Tibial nerve (tissue), 4 donors: ENCODE measurements at places on chromosomes 3 and 15.

GRCh38 chr15:101362986-101363566 is 68.0 kb upstream of the SNRPA1 start:
- DNase-seq, result no peak

DNA sequence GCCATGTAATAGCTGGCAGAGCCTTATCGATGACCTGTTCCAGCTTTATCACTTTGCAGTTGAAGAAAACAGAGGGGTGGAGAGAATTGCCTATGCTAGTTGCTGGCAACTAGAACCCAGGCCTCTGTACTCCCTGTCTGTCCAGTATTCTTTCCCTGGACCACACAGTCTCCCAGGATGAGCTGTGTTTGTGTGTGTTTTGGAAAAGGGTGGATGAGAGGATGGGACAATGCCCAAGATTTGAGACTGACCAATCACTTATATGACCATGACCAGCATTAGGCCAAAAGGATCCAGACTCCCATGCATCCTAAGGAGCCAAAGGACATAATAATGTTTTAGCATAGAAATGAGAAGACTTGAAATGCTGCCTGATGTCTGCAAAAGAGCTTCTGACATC is 102.6 kb downstream of the CD200R1L start:
- no peak for DNase-seq

- no peak for DNase-seq
Observed at GRCh38 chr3:4897765-4898453, 81.3 kb upstream of the BHLHE40 start.

GRCh38 chr3:72816862-72817355 is 31.3 kb downstream of the SHQ1 start:
- no peak for DNase-seq

DNA sequence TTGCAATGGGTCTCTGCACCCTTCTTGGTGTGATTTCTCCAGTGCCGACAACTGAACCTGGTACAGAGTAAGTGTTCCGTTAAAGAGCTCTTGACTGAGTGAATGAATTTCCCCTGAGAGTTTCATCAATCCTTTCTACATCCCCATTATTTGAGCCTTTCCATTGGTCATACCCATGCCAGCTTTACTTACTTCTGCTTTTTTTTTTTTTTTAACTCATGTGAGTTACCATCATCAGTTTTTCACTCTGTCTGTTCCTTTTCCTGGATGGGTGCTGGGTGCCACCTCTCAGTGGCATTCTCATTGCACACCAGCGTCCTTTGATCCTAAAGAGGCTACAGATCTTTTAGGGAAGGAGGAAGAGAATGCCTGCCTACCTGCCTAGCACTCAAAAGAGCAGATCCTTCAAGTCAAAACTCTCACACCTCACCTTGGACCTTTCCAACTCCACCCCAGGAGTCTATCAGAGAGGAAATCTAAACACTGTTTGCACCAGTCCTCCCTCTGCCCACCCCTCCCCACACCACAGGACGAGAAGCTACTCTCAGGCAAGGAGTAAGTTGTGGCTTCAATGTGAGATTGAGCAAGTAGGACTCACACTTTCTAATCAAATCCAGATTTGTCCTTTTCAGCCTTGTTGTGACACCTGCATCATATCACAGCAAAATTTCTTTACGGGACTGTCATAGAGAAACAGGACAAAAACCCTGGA is 13.1 kb upstream of the USP3 start:
- no peak for DNase-seq

DNA sequence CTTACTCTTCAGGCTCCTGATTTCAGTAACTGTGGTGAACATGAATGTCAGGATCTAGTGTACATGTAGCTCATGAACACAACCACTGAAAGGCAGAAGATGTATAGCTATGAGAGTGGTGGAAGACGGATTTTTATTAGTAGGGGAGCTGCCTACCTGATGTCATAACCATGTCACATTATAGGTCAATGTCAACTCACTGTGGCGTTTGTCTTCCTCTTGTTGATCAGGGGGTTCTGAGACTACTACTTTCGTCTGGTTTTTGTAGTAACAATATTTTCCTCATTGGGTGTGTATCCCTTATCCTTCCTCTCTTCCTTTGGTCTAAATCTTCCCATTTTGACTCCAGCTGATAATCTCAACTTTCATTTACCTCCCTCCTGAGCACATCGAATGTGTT is 7.3 kb downstream of the UNC13C start:
- no peak for DNase-seq

DNA sequence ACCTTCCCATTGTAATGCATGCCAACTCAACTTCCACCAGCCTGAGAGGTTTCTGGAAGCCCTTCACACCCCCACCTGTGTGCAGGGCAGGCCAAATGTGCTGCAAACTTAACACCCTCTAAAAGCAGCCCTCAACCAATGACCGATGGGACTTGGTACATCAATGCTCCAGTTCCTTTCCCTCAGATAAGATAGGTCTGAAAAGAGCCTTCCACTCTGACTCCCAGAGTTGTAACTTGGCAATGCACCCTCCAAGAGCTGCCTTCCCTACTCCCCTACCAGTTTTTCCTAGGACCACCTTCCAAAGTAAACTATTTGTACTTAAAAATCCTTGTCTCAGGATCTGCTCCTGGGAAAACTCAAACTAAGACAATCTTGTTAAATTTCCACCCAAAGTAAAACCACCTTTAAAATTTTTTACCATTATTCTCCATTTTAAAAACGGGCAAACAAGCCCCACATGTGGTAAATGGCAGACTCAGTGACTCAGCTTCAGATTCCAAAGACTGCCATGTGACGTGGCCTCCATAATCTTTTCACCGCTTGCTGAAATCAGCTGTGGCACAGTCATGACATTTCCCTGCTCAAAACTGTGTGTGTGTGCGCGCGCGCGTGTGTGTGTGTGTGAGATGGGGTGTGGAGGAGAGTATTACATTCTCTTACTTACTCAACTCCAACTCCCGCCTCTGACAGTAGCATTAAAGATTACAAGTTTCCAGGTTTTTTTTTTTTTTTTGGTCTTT is 17.2 kb downstream of the RASGRP1 start:
- no peak for DNase-seq

DNA sequence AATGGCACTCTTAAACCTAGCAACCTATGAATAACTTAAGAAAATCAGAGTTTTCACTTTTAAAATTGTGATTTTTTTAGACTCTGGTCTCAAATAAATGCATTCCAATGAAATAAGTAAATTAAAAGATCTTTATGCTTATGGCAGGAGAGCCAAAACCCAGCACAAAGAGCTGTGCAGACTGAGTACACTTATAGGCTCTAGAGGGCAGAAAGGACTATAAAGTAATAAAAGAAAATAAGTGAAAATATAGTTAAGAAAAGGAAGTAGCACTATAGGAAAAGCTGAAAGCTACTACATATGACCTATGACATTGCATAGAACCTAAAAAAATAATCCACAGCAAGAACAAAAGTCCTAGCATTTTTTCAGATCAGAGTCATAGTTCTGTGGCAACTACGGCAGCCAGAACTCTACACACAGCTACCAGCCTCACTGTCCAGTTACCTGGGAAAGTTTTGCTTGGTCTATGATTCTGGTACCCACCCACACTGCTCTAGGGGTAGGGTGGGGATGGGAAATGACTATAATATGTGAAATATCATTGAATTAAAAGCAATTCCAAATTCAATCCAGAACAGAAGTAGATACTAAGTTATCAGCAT is 30.5 kb downstream of the CLASP2 start:
- DNase-seq, result no peak

DNA sequence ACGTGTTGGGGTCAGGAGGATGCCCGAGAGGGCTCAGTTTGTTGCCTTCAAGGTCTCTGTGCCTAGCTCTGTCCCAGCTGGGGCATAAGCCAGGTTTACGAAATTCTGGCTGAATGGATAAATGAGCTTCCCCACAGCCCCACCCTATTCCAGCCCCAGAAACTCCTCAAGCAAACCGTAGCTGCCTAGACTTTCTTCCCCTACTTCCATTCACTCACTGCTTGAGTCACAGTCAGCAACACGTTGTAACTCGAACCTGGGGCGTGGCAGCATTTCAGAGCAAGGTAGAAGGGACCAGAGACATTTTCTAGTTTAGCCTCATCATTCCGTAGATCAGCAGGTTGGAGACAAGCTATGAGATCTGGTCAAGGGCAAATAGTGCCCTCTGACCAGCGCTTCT is 24.2 kb downstream of the NMNAT3 start:
- peak; percentile 32 for DNase-seq

GRCh38 chr15:53974813-53975212 is 3.4 kb upstream of the UNC13C start:
- no peak for DNase-seq

DNA sequence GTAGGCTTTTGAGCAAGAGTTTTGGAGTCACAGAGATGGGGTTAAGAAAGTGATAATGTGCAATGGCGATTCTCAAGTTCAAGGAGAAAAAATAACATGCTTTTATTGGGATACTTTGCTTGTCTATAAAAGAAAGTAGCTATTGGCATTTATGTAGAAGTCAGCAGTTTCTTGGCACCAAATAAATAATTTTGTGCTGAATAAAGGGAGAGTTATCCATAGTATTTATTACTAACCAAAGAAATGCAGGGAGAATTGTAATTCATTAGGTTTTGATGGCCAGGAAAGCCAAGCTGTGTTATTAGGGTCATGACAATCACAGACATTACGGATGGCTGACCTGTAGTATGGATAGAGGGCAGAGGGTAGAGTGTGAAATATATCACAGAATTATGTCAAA is 33.1 kb downstream of the BTD start:
- DNase-seq, result no peak

GRCh38 chr15:45468294-45468693 is 54.3 kb downstream of the SLC30A4 start:
- no peak for DNase-seq

DNA sequence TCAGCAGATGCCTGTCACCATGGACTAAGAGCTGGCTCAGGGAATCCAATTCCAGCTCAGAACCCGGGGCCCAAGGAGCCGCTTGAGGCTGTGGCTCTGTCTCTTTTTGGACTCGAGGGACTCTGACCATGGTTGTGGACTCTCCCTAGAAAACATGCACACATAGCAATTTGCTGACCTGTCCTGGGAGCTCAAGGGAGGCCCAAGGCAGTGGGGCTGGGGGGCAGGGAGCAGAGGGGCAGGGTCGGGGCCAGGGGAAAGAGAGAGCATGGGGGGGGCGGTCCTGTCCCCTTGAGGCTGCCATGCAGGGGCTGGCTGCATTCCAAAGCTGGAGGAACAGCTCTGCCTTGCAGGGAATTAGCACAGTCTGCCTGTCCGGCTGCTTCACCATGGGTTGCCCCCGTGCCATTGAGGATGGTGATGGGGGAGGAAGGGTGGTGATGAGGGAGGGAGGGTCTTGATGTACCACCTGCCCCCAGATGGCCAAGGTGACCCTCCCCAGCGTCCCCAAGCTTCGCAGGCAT is 190.1 kb downstream of the GOLGA6L6 start:
- DNase-seq, result no peak

DNA sequence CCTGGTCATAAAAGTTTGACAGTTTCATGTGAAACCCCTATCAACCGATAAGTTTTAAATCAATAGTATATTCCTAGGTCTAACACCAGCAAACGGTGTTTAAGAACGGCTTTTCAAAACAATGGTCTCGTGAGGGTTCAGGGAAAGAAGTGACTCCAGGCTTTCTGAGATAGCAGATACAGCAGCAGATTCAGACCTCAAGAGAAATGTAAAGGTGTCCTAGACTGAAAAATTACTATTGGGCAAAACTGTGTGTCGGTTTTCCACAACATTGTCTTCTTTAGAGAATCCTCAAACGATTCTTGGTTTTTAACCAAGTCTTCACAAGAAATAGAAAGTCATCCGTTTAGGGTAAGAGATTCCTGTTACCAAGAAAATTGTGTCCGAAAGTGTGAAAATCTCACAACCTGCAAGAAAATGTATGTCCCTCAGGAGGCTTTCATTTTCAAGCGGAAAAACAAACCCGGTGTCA is 1.2 kb downstream of the SETD2 start:
- DNase-seq, result no peak

DNA sequence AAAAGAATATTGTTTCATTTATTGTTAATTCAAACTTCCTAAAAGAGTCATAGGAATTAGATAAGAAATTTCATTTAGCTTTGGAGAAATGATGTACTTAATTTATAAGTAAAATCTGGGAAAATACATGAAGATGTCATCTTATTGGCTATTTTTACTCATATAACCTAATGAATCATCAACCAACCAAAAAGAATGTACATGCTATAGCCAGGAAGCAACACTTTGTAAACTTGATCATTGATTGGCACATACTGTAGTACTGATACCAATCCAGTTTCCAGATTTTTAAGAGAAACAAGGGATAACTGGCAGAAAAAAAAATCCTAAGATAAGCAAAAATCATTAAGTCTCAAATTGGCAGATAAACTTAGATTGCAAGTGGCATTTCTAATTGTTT is 207.9 kb upstream of the CDIN1 start:
- DNase-seq, result no peak

GRCh38 chr15:45456212-45457106 is 66.1 kb downstream of the SLC30A4 start:
- DNase-seq, result peak; percentile 51

- DNase-seq, result no peak
Observed at GRCh38 chr15:82934100-82934880, 18.2 kb downstream of the HOMER2 start.

GRCh38 chr3:134956844-134957243 is 161.8 kb downstream of the EPHB1 start:
- no peak for DNase-seq

DNA sequence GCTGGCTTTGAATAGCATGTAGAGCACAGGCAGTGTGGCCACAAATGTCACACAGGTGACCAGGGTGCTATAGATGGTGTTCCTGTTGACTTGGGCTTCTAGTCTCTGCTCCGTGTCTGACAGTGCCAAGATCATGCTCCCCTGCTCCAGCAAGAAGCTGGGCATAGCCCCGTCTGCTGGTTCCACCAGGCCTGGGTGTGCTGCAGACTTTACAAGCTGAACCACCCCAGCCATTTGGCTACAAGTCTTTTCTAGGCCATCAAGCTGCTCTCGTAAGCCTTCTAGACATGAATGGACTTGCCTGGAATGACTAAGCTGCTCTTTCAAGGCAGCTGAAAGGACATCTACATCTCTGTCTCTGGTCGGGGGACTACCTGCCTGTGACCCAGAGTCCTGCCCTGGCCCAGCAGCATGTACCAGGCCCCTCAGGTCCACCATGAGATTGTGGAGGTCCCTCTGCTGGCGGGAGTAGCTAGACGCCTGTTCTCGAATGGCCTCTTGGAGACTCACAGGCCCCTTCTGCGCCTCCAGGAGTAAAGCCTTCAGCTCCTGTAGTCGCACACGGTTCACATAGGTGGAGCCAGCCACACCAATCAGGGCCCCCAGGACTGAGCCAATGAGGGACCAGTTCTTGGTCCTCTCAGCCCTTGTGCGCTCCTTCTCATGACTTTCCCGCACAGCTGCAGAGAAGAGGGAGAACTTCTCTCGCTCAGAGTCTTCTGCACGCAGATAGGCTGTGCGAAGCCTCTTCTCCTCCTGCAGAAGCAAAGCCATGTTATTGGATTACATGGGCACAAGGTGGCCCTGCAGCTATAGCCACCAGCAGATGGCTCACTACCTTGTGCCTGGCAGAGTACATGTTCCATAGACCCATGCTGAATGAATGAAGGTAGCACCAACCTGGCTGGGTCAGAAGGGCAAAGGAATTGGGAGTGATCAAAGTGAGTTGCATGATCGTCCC is 2.8 kb upstream of the PLXNB1 start:
- no peak for DNase-seq
